ENCODE measurements at places on chromosomes 5 and 9.

GRCh38 chr5:111855356-111855755 is 98.4 kb upstream of the NREP start:
- peak; percentile 18 for DNase-seq

DNA sequence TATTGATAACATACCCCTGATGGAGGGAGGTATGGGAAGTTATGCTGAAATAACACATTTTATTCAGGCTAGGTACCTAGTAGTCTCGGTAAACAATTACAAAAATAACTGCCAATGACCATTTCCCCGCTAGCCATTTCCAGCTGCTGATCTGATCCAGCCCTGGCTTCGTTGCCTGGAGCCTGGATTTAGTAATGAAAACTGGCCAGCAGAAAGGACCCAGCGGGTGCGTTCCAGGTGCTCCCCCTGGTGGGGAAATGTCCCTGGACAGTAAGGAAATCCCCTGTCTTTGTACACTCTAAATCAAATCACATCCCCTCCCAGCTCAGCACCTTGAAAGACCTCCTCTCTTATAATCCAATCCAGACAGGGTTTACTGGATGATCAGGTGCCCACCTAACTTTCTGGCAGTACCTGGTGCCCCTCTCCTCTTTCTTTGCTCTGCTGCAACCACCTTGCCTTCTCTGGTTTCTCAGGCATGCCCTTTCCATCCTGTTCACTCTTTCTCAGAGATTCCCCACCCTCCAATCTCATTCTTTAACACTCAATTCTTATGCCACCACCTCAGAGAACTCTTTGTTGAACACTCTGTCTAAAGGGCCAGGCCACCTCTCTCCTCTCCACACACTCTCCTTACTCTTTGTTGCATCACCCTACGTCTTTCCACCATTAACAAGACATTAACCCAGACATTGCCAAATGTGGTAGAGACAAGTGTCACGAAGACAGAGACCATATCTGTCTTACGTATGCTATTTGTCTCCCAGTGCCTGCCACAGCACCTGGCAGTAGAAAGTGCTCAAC is 50.1 kb upstream of the SMAD5 start:
- peak; percentile 89 for DNase-seq

DNA sequence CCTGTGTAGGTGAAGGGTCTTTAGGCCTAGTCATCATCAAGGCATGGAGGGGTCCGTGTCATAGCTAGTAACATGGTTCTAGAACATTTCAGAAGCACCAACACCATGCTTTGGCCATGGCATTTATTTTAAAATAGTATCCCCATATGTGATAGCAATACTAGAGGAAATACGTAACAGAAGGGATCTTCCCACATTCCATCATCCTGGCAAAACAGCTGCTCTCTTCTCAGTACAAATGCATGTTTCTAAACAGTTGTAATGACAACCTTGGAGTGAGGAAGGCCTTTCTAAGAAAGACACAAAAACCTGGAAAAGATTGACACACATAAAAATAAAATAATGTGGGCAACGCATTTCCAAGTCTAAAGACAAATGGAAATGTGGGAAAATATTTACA is 97.6 kb downstream of the GADD45G start:
- DNase-seq = no peak

GRCh38 chr9:37747271-37747753 is 6.3 kb upstream of the TRMT10B start:
- DNase-seq = peak; percentile 78

- no peak for DNase-seq
Observed at GRCh38 chr5:157547941-157548512, 27.5 kb downstream of the ADAM19 start.

DNA sequence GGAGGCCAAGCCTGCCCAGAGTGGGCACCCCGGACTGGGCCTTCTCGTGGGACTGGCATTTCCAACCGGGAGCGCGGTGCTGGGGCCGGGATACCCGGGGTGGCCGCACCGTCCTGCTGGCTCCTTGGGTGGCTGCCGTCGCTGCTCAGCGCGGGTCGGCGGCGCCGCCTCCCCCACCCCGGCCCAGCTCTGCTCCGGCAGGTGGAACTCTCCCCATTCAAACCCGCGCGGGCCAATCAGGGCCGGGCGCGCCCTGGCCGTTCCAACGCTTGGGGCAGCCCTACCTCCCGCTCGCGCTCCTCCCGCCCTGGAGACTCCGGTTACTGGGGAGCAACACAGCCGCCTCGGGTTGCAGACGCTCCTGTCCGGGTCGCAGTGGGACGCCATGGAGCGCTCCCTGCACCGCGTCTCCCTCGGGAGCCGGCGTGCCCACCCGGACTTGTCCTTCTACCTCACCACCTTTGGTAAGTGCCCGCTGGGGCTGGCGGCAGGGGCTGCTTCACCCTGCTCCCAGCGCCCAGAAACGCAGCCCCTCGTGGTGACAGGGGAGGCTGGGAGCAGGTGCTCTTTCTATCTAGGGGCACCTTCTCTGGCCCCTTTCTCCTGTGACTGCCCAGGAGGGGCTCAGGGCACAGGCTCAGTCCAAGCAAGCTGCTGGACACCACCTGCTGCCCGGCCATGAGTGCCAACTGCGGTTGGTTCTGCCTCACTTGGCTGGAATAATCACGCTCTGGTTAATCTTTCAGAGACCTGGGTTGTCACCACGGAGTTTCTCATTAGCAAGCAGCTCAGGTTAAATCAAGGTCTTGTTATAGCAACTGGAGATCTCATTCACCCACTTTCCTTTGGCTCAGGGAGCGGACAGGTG is at the start of gene RGS3:
Gene RGS3 (plus strand): TSS at position 310 of the 868 bp plus-strand sequence. CDS start 76 bp downstream, at position 386.
- DNase-seq = peak; percentile 75

- DNase-seq = peak; percentile 86
Observed at GRCh38 chr9:130499804-130500263, 55.1 kb downstream of the ASS1 start.

DNA sequence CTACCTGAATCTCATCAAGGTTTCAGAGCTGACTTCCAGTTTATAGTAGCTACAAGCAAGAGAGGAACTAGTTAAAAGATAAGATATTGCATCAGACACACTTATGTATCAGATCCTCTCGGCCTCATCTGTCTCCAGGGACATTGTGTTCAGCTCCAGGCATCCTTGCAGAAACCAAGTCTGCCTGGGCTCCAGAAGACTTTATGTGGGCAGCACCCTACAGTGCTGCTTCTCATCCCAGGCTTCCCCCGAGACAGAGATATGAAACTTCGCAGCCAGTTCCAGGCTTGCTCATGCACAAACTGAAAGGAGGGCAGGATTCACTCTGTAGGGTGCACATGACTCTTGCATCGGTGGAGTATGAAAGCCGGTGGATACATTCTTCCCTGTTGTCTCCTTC is 33.9 kb upstream of the FOXB2 start:
- no peak for DNase-seq

DNA sequence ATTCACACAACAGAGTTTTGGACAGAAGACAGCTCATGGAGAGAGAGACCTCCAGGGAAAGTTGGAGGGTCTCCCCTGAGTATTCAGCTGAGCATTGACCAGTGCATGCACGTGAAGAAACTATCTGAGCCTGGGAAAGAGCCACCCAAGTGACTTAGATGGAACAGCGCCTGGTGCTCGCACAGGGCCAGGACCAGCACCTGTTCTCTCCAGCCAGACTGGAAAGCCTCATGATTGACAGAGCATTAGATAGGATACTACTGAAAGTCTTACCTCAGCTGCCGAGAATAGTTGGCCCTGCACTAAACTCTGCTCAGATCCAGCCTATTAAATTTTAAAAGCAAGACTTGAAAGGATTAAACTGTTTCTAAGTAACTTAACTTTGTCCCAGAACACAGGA is 28.3 kb upstream of the NEURL1B start:
- no peak for DNase-seq

DNA sequence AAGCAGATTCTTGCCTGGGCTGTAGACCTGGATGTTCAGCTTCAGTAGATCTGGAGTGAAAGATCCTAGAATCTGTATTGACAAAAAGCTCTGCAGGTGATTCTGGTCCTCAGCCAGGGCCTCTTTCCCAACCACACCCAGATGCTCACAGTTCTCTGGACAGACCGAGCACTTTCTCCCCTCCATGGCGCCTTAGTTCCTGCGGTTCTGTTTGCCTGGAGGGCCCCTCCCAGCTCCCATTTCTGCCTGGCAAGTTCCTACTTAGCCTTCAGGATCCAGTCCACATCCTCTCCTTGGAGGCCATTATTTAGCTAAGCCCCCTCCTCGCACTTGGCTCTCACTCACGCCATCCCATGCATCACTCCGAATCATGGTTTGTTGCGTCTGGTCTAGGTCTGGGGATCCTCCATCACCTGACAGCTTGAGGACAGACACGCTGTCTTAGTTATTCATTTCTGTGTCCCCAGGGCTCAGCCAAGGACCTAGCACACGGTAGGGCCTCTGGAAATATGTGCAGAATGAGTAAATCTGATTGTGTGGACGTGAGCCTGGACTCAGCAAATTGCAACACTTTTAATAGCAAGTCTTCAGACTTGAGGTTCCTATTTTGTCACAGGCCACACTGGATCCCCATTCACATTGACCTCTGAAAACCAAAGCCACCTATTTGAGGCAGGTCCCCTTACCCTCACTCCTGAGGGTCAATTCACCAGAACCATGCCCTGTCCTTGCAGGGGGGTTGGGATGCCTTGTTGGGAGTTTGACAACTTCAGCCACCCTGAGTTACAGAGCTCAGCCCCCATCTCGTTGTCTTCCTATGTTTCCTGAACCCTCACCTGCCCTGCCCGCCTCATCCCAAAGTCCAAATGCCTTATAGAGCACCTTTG is 50.7 kb downstream of the COL15A1 start:
- no peak for DNase-seq

- DNase-seq = no peak
Observed at GRCh38 chr5:2168601-2169429, 286.1 kb upstream of the IRX4 start.

GRCh38 chr5:43555895-43556606 is 826 bp downstream of the PAIP1 start:
- peak; percentile 64 for DNase-seq

- DNase-seq = peak; percentile 69
Observed at GRCh38 chr9:21395778-21396717, 10.8 kb upstream of the IFNA2 start.

DNA sequence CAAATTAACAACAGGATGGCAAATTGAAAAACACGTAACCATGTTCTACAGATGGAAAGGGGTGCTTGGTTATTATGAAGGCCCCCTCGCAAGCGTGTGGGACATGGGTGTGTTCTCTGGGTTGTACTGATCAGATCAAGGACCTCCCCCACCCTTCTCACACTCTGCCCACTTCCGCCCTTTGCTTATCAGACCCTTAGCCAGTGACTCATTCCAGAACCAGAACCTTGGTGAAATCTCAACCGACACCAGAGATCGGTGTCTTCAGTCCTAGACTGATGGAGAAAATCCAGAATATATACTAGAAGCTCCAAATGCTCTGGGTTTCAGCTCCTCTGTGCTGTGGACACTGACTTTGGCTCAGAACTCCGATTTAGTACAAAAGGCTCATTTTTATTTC is 64.9 kb downstream of the PTTG1 start:
- no peak for DNase-seq

DNA sequence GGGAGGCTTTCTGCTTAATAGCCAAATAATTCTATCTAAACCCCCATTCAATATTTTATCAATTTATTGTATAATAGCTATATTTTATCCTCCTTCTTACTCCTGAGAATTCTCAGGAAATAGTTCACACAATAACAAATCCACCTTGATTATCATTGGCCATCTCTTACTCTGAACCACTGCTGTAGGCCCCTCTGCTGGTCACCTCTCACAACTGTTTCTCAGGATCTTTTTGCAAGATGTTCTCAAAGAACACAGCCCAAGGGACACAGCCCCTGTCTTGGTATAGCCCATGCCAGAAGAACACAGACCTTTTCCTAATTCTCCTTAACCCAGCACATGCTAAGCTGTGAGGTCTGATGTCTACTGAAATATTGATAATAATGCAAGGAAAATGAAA is 74.9 kb upstream of the HTR4 start:
- DNase-seq = peak; percentile 26

DNA sequence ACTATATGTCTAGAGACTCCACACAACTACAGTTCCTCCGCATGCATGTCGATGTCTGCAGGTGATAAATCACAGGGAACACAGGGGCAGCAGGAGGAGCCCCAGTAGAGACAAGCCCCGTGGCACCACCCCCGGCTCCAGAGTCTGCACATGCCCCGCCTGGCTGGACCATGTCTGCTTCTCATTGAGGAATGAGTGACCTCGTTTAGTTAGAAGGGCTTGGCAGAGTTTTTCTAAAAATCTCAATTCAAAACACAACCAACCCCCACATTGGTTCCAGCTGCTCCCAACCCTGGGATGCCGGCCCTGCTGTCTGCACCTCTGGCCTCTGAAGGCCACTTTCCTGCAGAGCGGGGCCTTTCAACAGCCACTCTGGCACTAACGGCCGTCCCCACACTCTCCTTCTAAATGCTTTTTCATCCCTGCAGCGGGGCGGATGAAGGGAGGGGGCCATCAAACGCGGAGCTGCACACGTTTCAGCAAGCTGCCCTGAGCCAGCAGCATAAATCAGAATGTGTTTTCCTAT is 106.3 kb downstream of the ROR2 start:
- no peak for DNase-seq

DNA sequence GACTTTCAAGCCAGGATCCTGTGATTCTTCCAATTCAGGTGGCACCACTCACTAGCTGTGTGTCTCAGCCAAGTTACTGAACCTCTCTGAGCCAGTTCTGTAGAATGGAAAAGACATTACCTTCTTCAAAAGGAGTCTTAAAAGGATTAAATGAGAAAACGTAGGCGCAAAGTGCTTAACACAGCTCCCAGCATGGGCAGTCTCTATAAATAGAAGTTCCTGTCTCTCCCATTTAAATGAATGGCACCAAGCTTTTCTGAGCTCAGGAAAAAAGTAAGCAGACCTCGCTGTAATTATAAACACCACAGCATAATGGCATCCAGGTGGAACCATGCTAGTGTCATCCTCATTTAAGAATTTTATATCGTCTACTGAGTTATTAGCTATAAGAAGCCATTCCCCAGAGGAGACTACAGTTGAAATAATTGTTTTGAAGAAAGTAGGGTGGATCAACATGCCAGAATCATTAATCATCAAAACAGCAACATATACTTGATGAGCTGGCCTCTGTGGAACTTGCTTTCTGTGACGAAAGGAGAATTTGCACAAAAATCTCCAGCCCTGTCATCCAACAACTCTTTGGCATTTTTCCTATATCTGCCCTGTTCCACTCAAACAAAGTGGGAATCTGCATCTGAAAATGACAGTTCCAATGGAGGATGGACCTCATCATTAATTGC is 188.9 kb downstream of the SPOCK1 start:
- DNase-seq = peak; percentile 19

DNA sequence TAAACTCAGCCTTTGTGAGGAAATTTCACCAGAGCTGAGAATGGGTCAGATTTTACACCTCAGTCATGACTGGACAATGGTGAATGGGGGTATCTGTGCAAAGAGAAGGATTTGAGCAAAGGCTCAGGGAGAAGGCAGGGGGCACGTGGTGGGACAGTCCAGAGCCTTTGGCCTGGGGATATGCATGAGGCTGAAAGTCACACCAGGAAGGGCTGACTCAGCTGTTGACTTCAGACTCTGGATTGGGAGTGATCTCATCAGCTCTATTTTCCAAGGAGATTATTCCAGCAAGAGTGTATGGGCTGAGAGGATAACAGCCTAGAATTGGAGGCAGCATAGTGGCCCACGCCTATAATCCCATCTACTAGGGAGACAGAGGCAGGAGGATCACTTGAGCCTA is 53.6 kb downstream of the SAXO1 start:
- DNase-seq = peak; percentile 27
